Inflammatory macrophage treated with lipopolysaccharide for 4 hours (primary cell): ENCODE measurements at places on chromosomes 12 and 14.

DNA sequence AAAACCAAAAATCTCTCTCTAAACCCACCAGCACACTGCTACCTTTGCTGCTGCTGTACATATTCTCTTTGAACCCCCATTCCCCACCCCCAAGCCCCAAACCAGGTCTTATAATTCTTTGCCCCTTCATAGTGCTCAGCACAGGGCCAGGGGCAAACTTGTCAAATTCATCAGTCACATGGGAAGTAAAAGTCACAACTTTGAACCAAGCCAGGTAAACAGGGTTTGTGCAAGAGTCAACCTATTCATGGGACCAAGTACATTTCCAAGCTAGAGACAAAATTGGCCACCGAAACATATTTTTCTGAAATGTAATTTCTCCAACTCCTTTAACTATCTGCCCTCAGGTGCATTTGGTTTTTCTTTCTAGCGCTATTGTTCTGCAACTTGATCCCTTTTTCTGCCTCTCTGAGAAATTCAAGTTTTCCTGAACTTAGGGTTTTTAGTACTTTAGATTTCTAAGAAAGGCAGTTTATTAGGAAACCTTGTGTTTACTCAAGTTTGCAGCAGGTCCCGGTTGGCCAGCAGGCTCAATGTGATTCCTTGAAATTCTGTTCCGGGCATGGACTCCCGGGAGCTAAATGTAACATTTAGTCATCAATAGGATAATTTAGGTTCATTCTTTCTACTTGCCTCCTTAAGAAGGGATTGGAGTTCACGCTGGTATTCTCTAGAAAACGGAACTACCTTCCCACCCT is 230.5 kb downstream of the EFCAB11 start:
- no peak for DNase-seq

- DNase-seq, result peak; percentile 51
These were observed 10.9 kb upstream of the IL26 start for GRCh38 chr12:68236421-68237059.

GRCh38 chr12:96255077-96255476 is 60.9 kb downstream of the ELK3 start:
- DNase-seq, result peak; percentile 72

- no peak for DNase-seq
These were observed 17.3 kb upstream of the FIGNL2 start for GRCh38 chr12:51865757-51866270.

- DNase-seq, result no peak
These were observed 37.1 kb downstream of the LMO3 start for GRCh38 chr12:16568873-16569272.

- DNase-seq, result no peak
These were observed 399.9 kb upstream of the RGS6 start for GRCh38 chr14:71532344-71532743.
